ENCODE measurements at places on chromosomes 7 and 10.

DNA sequence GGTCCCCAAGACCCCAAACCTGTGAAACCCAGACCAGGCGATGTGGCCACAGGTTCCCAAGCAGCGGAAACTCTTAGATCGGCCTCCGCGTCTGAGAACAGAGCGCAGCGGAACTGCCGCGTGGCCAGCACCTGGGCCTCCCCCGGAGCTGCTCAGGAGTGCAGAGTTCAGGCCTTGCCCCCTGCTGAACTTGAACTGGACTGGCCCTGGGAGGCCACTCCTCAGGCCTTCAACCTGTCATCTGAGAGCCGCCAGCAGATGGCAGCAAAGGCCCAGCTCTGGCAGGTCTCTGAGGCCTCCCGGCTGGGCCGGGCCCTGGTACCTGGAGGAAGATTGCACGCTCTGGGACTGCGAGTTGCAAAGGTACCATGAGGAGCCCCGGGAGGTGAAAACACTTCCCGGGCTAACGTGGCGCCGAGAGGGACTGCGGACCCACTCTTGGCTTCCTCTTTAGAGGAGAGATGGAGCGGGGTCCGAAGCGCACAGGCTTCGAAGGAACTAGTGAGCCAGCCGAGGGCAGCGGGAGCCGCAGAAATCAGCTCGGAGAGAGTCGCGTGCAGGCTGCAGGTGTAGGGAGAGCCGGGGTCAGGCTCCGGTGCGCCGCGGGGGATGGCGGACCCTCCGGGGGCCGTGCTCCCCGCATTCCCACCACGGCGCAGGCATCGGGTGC lies 89.2 kb downstream of the PAXIP1 start:
- H3K4me3 ChIP-seq, result no peak overlapping the region
- no peak overlapping the region for H3K27ac ChIP-seq
- H3K36me3 ChIP-seq, result no peaks in the 10 kb centered on the region
- H3K27me3 ChIP-seq, result peaks cover 2% of the 10 kb centered on the region
- DNase-seq, result peak; percentile 75
- H3K4me1 ChIP-seq, result peaks cover 9% of the 10 kb centered on the region

GRCh38 chr10:69228151-69228550 lies 8.0 kb downstream of the HKDC1 start:
- no peak overlapping the region for H3K4me3 ChIP-seq
- H3K36me3 ChIP-seq, result no peaks in the 10 kb centered on the region
- peaks cover 51% of the 10 kb centered on the region for H3K4me1 ChIP-seq
- no peaks in the 10 kb centered on the region for H3K27me3 ChIP-seq

DNA sequence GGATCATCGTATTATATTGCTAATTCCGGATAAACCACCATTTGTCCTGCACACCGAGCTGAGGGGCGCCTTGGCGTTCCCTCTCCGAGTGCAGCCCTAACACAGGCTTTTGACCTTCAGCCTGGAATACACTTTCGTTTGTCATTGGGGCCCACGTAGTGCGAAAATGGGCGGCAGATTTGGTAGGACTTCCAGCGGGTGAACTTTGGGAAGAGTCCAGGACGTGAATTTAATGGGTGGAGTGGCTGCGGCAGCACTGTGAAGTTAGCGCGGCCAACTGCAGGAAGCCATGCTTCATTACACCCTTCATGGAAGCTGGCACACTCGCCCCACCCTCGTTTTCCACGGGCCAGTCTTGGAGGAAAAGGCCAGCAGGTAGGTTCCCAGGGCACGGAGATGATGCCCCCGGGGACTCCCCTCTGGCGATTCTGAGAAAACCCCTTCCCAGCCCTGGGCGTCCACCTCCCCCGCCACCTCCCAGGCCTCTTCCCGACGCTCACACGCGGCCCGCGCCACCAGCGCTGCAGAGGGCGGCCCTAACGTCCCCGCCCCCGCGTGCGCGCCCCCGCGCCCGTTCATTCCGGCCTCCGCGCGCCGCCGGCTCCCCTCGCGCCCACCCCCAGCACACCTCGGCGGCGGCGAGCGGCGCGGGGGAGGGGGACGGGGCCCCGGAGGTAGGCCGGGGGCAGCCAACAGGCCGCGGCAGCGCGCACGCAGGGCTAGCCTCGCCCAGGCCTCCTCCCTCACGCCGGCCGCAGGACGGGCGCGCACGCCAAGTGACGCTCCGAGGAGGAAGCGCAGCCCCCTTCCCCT lies at the start of gene MLLT10:
MLLT10 (plus strand) TSS at position 766 of the 813 bp plus-strand sequence. CDS start 413 bp downstream, outside the sequence.
- H3K27me3 ChIP-seq, result peaks cover 3% of the 10 kb centered on the region
- peaks cover 18% of the 10 kb centered on the region for H3K4me1 ChIP-seq
- H3K27ac ChIP-seq, result peak within 1 kb of the TSS; percentile 85
- peak; percentile 88 for DNase-seq
- peak within 1 kb of the TSS; percentile 90 for H3K4me3 ChIP-seq

DNA sequence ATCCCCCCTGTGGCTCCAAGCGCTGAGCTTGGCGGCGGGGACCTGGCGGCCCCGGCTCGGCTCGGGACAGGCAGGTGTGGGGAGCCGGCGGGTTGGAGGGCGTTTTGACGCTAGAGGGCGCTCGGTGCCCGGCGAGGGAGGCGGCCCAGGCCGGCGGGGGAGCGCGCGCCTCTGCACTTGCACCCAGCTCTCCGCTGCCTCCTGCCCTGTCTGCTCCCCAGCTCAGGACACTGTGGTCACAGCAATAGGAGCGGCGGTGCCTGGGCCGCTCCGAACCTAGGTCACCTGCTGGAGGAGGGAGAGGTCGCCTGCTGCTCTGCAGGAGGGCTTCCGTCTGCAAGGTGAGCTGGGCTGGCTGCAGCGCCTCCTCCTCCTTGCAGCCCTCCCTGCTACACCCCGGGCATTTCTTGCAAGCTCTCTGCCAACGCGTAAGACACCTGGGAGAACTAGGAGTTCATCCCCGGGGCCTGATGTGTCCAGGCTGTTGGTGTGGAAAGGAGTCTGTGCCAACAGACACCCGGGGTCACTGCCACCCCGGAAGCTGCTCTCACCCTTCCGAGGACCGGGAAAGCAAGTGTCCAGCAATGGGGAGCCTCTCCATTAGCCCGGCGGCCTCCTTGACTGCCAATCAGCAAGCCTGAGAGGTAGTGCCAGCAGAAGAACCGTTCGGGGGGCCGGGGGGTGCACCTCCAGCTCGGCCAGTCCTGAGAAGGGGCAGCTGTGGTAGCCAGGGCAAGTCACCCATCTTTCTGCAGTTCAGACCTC lies 620.4 kb downstream of the GALNT17 start:
- no peaks in the 10 kb centered on the region for H3K36me3 ChIP-seq
- peak; percentile 9 for DNase-seq
- no peaks in the 10 kb centered on the region for H3K27me3 ChIP-seq
- no peaks in the 10 kb centered on the region for H3K4me1 ChIP-seq
- H3K4me3 ChIP-seq, result no peak overlapping the region

GRCh38 chr10:96416643-96417042 lies 57.8 kb upstream of the OPALIN start:
- no peak for DNase-seq
- no peaks in the 10 kb centered on the region for H3K36me3 ChIP-seq
- no peaks in the 10 kb centered on the region for H3K4me1 ChIP-seq
- no peak overlapping the region for H3K27ac ChIP-seq

GRCh38 chr7:13829914-13830900 lies 159.3 kb downstream of the ETV1 start:
- no peaks in the 10 kb centered on the region for H3K4me1 ChIP-seq
- DNase-seq, result no peak
- no peak overlapping the region for H3K4me3 ChIP-seq
- no peak overlapping the region for H3K27ac ChIP-seq
- no peaks in the 10 kb centered on the region for H3K36me3 ChIP-seq
- no peaks in the 10 kb centered on the region for H3K27me3 ChIP-seq

DNA sequence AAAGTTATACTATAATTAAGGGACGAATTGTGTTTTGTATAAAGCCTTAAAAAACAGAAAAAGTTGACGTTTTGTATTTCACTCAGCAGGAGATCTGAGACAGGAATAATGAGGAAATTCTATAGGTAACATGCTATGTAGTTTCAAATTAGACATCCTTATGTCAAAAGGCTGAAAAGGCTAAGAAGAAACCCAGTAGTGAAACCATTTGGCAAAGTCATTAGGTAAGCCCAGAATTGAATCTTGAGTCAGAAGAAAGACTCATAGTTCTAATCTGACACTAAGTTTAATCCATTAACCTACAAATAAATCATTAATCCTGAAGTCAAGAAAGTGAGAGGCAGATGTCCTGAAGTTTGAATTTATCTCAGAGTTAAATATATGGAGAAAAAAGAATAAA lies 79.3 kb downstream of the RNF133 start:
- H3K4me1 ChIP-seq, result no peaks in the 10 kb centered on the region
- H3K36me3 ChIP-seq, result no peaks in the 10 kb centered on the region
- H3K27me3 ChIP-seq, result no peaks in the 10 kb centered on the region
- H3K4me3 ChIP-seq, result no peak overlapping the region

- no peak overlapping the region for H3K4me3 ChIP-seq
- DNase-seq, result no peak
- no peaks in the 10 kb centered on the region for H3K27me3 ChIP-seq
- no peaks in the 10 kb centered on the region for H3K4me1 ChIP-seq
- no peak overlapping the region for H3K27ac ChIP-seq
Measured at GRCh38 chr7:47332681-47333553, 249.0 kb downstream of the TNS3 start.

- no peaks in the 10 kb centered on the region for H3K4me1 ChIP-seq
- H3K4me3 ChIP-seq, result no peak overlapping the region
- H3K27me3 ChIP-seq, result no peaks in the 10 kb centered on the region
- no peak overlapping the region for H3K27ac ChIP-seq
- H3K36me3 ChIP-seq, result no peaks in the 10 kb centered on the region
Measured at GRCh38 chr10:7248585-7249164, 162.2 kb downstream of the SFMBT2 start.

Data from CD4-positive, CD25-positive, alpha-beta regulatory T cell (primary cell).